ENCODE measurements at places on chromosomes 13 and 19. TPM values are rescaled to one million over a fixed set of nuclear protein-coding genes. Genes with fewer than 3 reads are reported as not detected.

The SIN3B gene
- total RNA-seq, result 43.6 TPM

The ANO8 gene
- total RNA-seq, result 13.2 TPM

The SBK3 gene
- total RNA-seq, result not detected

The TJP3 gene
- total RNA-seq, result 1.3 TPM

The COX7A1 gene
- total RNA-seq, result not detected

The FFAR1 gene
- total RNA-seq, result 0.07 TPM

The FUT1 gene
- 0.54 TPM for total RNA-seq

The TMEM145 gene
- not detected for total RNA-seq

The TEKTIP1 gene
- total RNA-seq, result 7.6 TPM

The PRRG2 gene
- total RNA-seq, result 0.88 TPM

The IGFL2 gene
- not detected for total RNA-seq

The THSD8 gene
- total RNA-seq, result 13.0 TPM

The CYP2F1 gene
- not detected for total RNA-seq

The OR7A5 gene
- total RNA-seq, result not detected

The MYADM gene
- 100 TPM for total RNA-seq

The PNMA8B gene
- total RNA-seq, result not detected

The FFAR2 gene
- total RNA-seq, result not detected

The PRR22 gene
- total RNA-seq, result 5.3 TPM

The NLRP9 gene
- total RNA-seq, result not detected

The MAMSTR gene
- 1.4 TPM for total RNA-seq

The B3GLCT gene
- 4.8 TPM for total RNA-seq

The DCT gene
- total RNA-seq, result 0.61 TPM

The ATP7B gene
- total RNA-seq, result 1.0 TPM

The F7 gene
- not detected for total RNA-seq

The LRG1 gene
- total RNA-seq, result 1.5 TPM

The CEACAM5 gene
- not detected for total RNA-seq

The EDDM13 gene
- 0.85 TPM for total RNA-seq

The ERFL gene
- total RNA-seq, result 1.9 TPM

The PROSER1 gene
- total RNA-seq, result 69.3 TPM

The TMEM255B gene
- 2.3 TPM for total RNA-seq

The ZNF254 gene
- 8.8 TPM for total RNA-seq

The CEACAM6 gene
- total RNA-seq, result not detected

The PCDH20 gene
- total RNA-seq, result not detected

The TBC1D17 gene
- total RNA-seq, result 46.3 TPM

The GJB2 gene
- total RNA-seq, result 3.9 TPM

The METTL21C gene
- total RNA-seq, result not detected

The SIGLECL1 gene
- not detected for total RNA-seq

All from T-helper 1 cell treated with Interleukin-12 subunit alpha and Interleukin-12 subunit beta and Interleukin-4 antibody, amounts not matched to agents 30 ng/mL and 1 ng/mL, for 36 hours (primary cell).